ENCODE measurements at places on chromosomes 16 and 17. TPM values are rescaled to one million over a fixed set of nuclear protein-coding genes. Genes with fewer than 3 reads are reported as not detected.
A peak's percentile ranks its signal among the peaks of the same experiment; 100 is the strongest.

The CHST4 gene
- not detected for total RNA-seq

The SCGB1C2 gene
- not detected for total RNA-seq

The CCL1 gene
- 52.8 TPM for total RNA-seq

The EPX gene
- not detected for total RNA-seq

The KRT20 gene
- not detected for total RNA-seq

The NQO1 gene
- 16.9 TPM for total RNA-seq

The APOBR gene
- 7.7 TPM for total RNA-seq

The MRPL38 gene
- 171 TPM for total RNA-seq

The TNFRSF13B gene
- total RNA-seq, result not detected

GRCh38 chr16:48810803-48811453 is 200.9 kb upstream of the N4BP1 start:
- no peaks in the 10 kb centered on the region for H3K4me1 ChIP-seq
- DNase-seq, result no peak
- H3K27ac ChIP-seq, result no peak overlapping the region
- no peaks in the 10 kb centered on the region for H3K27me3 ChIP-seq
- no peak overlapping the region for H3K4me3 ChIP-seq
- no peaks in the 10 kb centered on the region for H3K36me3 ChIP-seq

DNA sequence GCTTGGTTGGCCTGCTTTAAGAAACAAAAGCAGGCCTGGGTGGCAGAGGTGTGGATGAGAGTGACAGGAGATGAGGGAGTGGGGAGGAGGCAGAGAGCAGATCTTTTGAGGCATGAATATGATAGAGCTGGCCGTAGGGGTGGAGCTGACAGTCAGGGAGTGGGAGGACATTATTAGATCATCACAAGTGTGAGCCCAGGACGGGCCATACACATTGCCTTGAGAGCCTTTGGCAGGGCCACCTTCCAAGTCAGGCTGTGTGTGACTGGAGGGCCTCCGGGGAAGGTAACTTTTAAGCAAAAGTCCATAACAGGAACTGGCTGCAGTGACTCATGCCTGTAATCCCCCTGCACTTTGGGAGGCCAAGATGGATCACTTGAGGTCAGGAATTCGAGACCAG is 26.3 kb downstream of the GINS3 start:
- H3K27me3 ChIP-seq, result no peaks in the 10 kb centered on the region
- no peak overlapping the region for H3K27ac ChIP-seq
- no peak overlapping the region for H3K4me3 ChIP-seq
- no peaks in the 10 kb centered on the region for H3K36me3 ChIP-seq
- no peaks in the 10 kb centered on the region for H3K4me1 ChIP-seq

DNA sequence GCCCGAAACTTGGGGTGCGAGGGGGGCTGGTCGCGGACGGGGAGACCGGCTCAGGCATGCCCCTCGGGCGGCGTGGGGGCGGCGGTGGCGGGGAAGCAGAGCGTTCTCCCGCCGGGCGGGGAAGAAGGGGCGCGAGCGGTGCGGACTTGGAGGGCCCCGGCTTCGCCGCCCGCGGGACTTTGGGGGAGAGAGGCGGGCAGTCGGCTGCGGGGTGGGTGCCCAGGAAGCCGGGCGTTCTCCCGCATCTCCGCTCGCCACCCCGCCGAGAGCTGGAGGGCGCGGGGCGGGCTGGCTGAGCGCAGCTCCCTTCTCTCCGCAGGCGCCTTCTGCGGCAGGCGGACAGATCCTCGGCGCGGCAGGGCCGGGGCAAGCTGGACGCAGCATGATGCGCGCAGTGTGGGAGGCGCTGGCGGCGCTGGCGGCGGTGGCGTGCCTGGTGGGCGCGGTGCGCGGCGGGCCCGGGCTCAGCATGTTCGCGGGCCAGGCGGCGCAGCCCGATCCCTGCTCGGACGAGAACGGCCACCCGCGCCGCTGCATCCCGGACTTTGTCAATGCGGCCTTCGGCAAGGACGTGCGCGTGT is 772 bp downstream of the NTN1 start:
- peaks cover 36% of the 10 kb centered on the region for H3K27me3 ChIP-seq
- no peaks in the 10 kb centered on the region for H3K36me3 ChIP-seq
- peaks cover 8% of the 10 kb centered on the region for H3K4me1 ChIP-seq

GRCh38 chr17:56744721-56745120 is 89.0 kb downstream of the C17orf67 start:
- H3K36me3 ChIP-seq, result no peaks in the 10 kb centered on the region
- no peaks in the 10 kb centered on the region for H3K27me3 ChIP-seq
- H3K4me1 ChIP-seq, result no peaks in the 10 kb centered on the region
- H3K27ac ChIP-seq, result no peak overlapping the region
- no peak overlapping the region for H3K4me3 ChIP-seq
- DNase-seq, result no peak

GRCh38 chr16:49051576-49051975 is 230.1 kb downstream of the CBLN1 start:
- H3K27ac ChIP-seq, result no peak overlapping the region
- H3K36me3 ChIP-seq, result no peaks in the 10 kb centered on the region
- H3K4me3 ChIP-seq, result no peak overlapping the region
- DNase-seq, result no peak

- H3K4me1 ChIP-seq, result no peaks in the 10 kb centered on the region
- H3K4me3 ChIP-seq, result no peak overlapping the region
- H3K36me3 ChIP-seq, result no peaks in the 10 kb centered on the region
- no peak overlapping the region for H3K27ac ChIP-seq
These were observed 14.2 kb downstream of the CLCN7 start for GRCh38 chr16:1460602-1461138.

- no peaks in the 10 kb centered on the region for H3K4me1 ChIP-seq
- no peaks in the 10 kb centered on the region for H3K36me3 ChIP-seq
- no peaks in the 10 kb centered on the region for H3K27me3 ChIP-seq
These were observed 221.2 kb downstream of the SOX9 start for GRCh38 chr17:72342061-72342460.

DNA sequence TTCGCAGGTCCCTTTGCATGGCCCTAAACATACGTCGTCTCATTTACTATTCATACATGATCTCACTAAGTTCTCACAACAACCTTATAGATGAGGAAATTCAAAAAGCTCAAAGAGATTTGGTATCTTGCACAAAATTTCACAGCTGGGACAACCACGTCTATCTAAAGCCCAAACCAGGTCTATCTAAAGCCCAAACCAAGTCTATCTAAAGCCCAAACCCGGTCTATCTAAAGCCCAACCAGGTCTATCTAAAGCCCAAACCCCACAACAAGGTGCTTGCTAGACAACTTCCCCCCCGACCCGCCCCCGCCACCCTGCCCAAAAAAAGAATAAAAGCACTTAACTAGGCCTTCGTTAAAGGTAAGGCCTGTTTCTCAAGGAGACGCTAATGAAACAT is 174.9 kb downstream of the VPS53 start:
- no peak overlapping the region for H3K4me3 ChIP-seq
- no peak for DNase-seq
- no peaks in the 10 kb centered on the region for H3K4me1 ChIP-seq
- H3K36me3 ChIP-seq, result peaks cover 12% of the 10 kb centered on the region

GRCh38 chr17:35161281-35161761 is 13.7 kb downstream of the UNC45B start:
- H3K36me3 ChIP-seq, result no peaks in the 10 kb centered on the region
- H3K27me3 ChIP-seq, result no peaks in the 10 kb centered on the region
- H3K27ac ChIP-seq, result peak overlapping the region; percentile 53
- no peak for DNase-seq
- peaks cover 57% of the 10 kb centered on the region for H3K4me1 ChIP-seq

DNA sequence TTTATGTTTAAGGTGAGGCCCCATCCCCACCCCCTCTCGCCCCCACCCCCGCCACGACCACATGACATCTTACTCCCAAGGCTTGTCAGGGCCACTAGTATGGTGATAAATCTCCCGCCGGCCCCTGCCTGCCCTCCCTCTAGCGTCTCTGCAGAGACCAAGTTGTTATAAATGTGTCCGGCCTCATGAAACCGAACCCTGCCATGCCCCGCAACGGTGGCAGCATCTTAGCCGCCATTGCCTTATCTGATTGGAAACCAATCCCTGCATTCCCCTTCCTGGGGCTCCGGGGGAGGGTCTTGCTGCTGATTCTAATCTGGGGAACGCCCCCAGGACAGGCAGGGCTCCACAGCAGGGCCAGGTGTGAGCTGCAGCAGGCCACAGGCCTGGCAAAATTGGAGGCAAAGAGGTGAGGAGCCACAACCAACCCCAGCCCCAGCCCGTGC is 352.4 kb downstream of the C16orf95 start:
- no peaks in the 10 kb centered on the region for H3K4me1 ChIP-seq
- no peak overlapping the region for H3K27ac ChIP-seq
- no peak for DNase-seq
- H3K27me3 ChIP-seq, result no peaks in the 10 kb centered on the region
- H3K4me3 ChIP-seq, result no peak overlapping the region

GRCh38 chr17:81096741-81097133 is 61.8 kb downstream of the BAIAP2 start:
- DNase-seq, result no peak
- H3K4me3 ChIP-seq, result no peak overlapping the region
- H3K27me3 ChIP-seq, result no peaks in the 10 kb centered on the region
- H3K4me1 ChIP-seq, result peaks cover 54% of the 10 kb centered on the region
- peak overlapping the region; percentile 31 for H3K27ac ChIP-seq

DNA sequence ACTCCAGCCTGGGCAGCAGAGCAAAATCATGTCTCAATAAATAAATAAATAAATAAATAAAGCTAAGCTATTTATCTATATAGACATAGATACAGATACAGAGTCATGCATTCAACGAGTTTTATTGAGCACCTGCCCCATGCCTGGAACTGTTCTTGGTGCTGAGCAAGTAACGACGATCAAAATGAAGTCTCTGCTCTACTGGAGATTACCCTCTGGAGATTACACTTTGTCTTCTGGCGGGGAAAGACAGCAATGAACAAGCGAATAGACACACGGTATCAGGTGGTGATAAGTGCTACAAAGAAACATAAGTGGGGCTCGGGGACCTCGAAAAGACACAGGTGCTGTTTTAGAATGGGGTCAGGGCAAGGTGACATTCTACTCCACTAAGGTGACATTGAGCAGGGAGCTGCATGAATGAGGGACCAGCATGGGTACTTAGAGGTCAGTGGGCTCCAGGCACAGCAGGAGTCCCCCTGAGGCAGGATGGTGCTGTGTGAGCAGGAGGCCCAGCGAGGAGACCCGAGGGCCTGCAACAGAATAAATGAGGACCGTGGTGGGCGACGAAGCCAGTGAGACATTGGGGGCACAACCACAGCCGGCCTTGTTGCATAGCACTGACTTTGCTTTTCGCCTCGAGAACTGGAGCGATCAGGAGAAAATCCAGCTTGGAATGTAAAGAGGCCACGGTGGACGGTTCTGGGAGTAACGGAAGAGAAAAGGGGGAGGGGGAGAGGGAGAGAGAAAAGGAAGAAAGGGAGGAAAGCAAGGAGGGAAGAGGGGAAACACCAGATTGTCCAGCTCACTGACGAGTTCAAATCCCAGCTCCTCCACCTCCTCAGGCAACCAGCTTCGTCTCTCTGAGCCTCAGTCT is 42.4 kb upstream of the MEAK7 start:
- H3K4me3 ChIP-seq, result no peak overlapping the region
- no peaks in the 10 kb centered on the region for H3K27me3 ChIP-seq

DNA sequence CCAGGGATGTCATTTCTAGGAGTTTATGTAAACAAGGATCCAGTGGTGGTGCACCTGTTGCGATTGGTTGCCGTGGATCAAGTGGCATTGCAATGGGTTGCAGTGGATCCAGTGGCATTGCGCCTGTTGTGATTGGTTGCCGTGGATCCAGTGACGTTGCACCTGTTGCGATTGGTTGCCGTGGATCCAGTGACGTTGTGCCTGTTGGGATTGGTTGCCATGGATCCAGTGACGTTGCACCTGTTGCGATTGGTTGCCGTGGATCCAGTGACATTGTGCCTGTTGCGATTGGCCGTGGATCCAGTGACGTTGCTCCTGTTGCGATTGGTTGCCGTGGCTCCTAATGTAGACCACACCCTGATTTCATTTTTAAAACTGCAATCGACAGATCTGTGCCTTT is 56.2 kb upstream of the CRISPLD2 start:
- H3K27me3 ChIP-seq, result no peaks in the 10 kb centered on the region
- H3K27ac ChIP-seq, result no peak overlapping the region
- H3K36me3 ChIP-seq, result peaks cover 38% of the 10 kb centered on the region
- H3K4me1 ChIP-seq, result peaks cover 49% of the 10 kb centered on the region
- H3K4me3 ChIP-seq, result no peak overlapping the region

DNA sequence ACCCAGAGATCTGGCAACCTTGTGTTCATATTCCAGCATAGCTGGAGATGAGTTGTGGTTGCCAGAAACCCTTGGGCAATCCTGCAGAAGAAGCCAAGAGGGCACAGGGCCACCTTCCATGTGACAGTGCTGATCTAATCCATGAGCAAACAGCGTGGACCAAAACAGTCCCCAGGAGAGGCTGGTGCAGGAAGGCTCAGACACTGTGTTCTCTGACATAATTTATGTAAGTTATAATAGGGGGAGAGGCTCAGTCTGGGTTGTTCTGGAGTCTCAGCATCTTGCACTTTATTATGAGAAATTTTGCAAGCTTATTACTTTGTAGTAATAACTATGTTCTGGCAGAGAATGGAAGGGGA is 273.9 kb downstream of the HAPSTR1 start:
- H3K27me3 ChIP-seq, result no peaks in the 10 kb centered on the region
- DNase-seq, result no peak
- H3K4me1 ChIP-seq, result no peaks in the 10 kb centered on the region
- no peak overlapping the region for H3K27ac ChIP-seq

DNA sequence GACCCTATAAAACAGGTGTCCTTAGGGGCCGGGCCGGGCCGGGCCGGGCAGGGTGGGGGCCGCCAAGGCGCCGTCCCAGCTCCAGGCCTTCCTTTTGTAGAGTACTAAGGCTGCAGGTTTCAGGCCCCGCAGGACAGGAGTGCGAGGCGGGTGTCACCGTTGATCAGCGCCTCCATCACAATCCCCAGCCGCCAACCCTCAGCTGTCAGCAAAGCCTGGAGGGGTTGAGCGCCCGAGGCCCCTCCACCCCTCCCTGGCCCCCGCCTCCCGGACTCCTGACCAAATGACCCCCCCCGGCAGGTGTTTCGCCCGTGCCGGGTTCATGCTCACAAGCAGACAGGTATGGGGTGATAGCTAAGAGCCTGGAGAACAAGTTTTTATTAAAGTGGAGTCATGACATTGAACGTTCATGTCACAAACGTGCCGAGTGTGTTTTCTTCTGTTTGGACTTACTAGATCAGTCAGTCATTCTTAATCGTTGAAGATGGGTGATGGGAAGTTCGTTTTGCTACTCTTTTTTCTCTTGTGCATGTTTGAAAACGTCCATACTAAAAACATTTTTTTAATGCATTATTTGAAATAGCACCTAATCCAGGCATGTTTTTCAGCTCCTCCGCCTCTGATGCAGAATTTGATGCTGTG is 534 bp downstream of the ARL2BP start:
- DNase-seq, result no peak
- H3K27me3 ChIP-seq, result no peaks in the 10 kb centered on the region
- H3K4me3 ChIP-seq, result peak overlapping the region; percentile 69

- H3K27me3 ChIP-seq, result no peaks in the 10 kb centered on the region
- no peak for DNase-seq
- H3K27ac ChIP-seq, result no peak overlapping the region
- no peaks in the 10 kb centered on the region for H3K4me1 ChIP-seq
These were observed 66.4 kb downstream of the SCNN1B start for GRCh38 chr16:23368469-23368868.

GRCh38 chr16:12587646-12588277 is 215.9 kb downstream of the CPPED1 start:
- no peaks in the 10 kb centered on the region for H3K36me3 ChIP-seq
- no peaks in the 10 kb centered on the region for H3K27me3 ChIP-seq
- no peak overlapping the region for H3K4me3 ChIP-seq
- no peak overlapping the region for H3K27ac ChIP-seq
- DNase-seq, result no peak
